K562 (cell line): ENCODE measurements at places on chromosomes 4 and X.
A peak's percentile ranks its signal among the peaks of the same experiment; 100 is the strongest.

DNA sequence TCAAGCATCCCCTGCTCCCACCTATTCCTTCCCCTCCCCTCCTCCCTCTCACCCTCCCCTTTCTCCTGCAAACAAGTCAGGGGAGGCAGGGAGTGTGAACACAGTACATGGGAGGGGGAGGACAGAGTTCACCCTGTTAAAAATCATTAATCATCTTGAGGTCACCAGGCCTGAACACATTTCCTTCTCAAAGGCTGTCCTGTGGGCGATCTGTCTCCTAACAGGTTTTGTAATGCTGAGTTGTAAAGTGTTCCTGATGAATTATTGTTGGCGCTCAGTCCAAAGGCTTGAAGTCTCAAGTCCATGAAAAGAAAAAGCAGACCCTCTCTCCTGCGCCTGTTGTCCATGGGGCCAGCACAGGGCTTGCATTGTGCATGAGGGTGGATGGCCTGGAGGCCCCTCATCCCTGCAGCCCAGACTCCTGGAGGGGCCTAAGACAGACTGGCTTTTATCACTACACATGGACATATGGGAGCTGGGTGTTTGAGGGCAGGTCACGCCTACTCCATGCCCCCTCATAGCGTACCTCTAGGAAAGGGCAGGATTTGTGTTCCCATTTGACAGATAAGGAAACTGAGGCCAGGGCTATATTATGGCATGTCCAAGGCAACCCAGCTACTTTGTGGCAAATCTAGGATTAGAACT lies 189.1 kb downstream of the RAB28 start:
- DNase-seq, result no peak

DNA sequence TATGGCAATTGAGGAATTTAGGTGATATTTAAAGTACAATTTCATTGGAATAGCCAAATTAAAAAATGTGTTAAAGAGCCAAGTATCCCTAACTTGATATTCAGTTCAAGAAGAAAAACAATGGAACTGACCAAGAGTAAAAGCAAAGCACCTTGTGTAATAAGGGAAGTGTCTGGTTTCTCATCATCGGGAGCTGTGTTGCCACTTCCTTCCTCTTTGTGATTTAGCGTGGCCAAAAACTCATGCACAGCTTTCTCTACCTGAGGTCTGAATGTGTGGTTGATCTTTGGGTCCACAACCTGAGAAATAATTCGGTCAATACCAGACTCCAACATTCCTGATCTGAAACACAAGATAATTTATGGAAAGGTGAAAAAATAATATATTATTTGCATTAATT lies 12.4 kb downstream of the BOD1L1 start:
- DNase-seq, result no peak

- DNase-seq, result no peak
These were observed 156.7 kb downstream of the ATP10D start for GRCh38 chr4:47641755-47642154.

DNA sequence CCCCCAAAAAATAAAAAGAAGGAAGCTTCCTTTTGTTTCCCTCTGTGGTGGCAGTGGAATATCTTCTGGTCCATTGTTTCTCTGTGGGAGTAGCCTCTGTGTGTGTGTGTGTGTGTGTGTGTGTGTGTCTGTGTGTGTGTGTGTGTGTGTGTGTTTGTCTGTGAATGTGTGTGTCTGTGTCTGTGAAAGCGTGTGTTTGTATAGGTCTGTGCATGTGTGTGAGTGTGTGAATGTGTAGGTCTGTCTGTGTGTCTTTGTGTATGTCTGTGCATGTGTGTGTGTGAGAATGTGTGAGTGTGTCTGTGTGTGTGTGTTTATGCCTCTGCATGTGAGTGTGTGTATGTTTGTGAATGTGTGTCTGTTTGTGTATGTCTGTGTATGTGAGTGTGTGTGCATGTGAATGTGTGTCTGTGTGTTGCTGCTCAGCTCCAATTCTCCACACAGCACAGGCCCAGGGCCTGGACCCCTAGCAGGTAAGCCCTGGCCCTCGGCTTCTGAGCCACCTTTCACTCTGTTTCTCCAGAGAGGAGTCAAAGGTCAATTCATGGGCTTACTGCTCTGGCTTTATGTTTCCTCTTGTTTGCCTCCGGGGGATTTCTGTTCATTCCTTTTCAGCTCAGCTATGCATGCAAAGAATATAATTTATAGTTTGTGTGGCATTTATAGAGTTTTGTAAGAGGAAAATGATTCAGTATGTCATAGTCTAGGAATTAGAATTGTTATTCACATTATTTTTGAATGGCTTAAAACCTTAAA lies 89.8 kb downstream of the UCHL1 start:
- DNase-seq, result no peak

GRCh38 chrX:150163956-150164726 lies 199.0 kb upstream of the MAMLD1 start:
- no peak for DNase-seq

DNA sequence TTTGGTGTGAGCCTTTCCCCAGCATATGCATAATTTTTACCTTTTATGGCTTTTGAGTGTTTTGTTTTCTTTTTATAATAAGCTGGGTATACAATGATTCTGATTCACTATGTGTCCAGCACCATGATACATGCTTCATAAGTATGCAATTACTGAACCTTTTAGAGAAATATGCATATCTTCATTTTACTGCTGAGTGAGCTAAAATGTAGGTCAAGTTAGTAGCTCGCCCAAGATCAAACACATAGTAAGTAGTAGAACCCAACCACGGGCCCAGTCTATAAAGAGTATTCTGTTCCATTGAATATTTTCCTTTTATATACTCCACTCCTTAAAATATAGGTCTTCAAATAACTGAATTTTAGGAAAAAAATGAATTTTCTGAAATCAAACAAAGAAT lies 362.4 kb upstream of the HTR2C start:
- no peak for DNase-seq

GRCh38 chr4:140777386-140777785 lies 21.2 kb upstream of the TBC1D9 start:
- no peak for DNase-seq

DNA sequence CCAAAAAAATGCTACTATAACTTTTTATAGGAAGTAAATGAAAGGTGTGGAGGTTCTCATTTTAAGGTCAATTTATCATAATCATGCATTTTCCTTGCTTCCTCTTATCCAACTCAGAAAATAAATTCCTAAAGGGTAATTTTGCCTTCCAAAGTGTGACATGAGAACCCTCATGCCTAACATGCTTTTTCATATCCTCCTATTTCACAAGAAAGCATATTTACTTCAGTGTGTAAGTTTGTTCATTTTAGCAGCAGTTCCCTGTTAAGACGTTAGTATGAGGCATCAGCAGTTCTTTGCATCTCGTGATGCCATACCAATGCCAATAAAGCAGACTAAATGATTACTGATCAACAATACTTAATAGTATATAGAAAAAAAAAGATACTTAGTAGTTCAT lies 18.4 kb downstream of the WDFY3 start:
- no peak for DNase-seq

- peak; percentile 41 for DNase-seq
These were observed 2.6 kb downstream of the SH2D1A start for GRCh38 chrX:124348885-124349453.

GRCh38 chr4:170037481-170037880 lies 11.3 kb upstream of the MFAP3L start:
- DNase-seq, result no peak

- DNase-seq, result no peak
These were observed 178.4 kb upstream of the GALNT7 start for GRCh38 chr4:172989984-172990820.

- DNase-seq, result no peak
These were observed 57.0 kb upstream of the RAP1GDS1 start for GRCh38 chr4:98204236-98204553.

- no peak for DNase-seq
These were observed 161.0 kb downstream of the CRLF2 start for GRCh38 chrX:1051421-1051820.

GRCh38 chr4:101348995-101349800 lies 1.9 kb upstream of the PPP3CA start:
- no peak for DNase-seq

DNA sequence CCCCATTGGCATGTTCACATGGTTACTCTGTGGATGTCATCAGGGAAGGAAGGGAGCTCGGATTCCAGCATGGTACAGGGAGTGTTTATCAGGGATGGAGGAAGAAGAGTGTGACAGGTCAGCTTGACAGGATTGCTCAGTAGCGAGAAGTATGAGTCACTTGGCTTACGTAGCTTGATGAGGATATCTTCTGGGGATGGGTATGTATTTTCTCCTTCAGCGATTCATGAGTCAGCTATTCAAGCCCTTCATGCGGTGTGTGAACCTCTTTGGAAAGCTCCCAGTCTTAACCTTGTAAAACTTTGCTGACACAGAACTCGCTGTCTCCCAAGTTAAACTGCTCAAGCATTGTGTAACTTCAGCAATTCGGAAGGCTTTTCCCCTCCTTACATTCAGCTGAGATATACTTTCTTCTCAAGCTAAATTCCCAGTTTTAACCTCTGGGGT lies 275.4 kb downstream of the ARHGAP10 start:
- DNase-seq, result peak; percentile 9

GRCh38 chrX:18491587-18492340 lies 66.4 kb downstream of the CDKL5 start:
- DNase-seq, result no peak

GRCh38 chr4:143017210-143017609 lies 167.5 kb upstream of the USP38 start:
- no peak for DNase-seq

DNA sequence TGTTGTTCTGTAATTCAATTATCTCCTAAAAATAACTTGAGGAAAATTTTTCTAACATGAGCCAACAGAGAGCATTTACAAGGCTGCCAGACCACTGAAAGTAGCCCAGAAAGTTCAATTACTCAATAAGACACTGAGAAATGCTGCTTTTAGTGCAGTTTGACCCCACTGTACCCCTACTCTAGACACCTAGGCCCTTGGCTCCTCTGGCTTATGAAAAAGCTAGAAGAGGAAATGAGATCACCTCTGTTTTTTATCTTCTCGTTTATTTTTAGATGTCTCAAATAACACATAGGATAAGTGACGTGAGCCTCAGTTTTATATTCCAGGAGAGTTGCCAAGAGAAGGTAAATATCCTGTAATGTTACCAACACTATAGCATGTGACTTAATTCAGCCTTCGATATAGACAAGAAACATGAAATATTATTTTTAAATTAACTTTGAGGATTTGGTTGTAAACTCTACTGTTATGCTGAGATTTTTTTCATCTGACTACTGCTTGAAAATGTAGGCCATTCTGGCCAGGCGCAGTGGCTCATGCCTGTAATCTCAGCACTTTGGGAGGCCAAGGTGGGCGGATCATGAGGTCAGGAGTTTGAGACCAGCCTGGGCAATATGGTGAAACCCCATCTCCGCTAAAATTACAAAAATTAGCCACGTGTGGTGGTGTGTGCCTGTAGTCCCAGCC lies 24.4 kb downstream of the TNIP3 start:
- no peak for DNase-seq

- no peak for DNase-seq
These were observed 30.8 kb downstream of the ZNF827 start for GRCh38 chr4:145907812-145908211.

GRCh38 chr4:151853034-151853433 lies 92.2 kb upstream of the GATB start:
- DNase-seq, result no peak

- no peak for DNase-seq
These were observed 11.9 kb downstream of the HUWE1 start for GRCh38 chrX:53674581-53674980.

GRCh38 chrX:40933706-40934425 lies 151.4 kb upstream of the USP9X start:
- peak; percentile 14 for DNase-seq

- peak; percentile 71 for DNase-seq
These were observed 59.4 kb downstream of the POLR2B start for GRCh38 chr4:57037982-57038604.

DNA sequence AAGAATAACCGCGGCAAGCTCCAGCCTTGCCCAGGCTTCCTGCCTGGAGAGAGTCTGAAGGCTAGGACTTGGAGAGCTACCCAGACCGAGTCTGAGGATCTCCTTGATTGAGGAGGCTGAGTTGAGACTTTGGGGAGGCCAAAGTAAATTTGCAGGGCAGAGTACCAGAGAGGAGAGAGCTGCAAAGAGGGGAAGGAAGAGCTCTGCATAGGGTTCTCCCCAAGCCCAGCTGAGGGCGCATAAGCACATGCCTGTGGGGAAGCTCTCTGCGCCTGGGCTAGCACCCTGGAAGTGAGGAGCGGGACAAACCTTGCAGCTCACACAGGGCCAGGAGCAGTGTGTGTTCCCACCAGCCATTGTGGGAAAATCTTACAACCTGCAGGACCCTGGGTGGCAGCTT lies 56.1 kb downstream of the FAM193A start:
- no peak for DNase-seq

DNA sequence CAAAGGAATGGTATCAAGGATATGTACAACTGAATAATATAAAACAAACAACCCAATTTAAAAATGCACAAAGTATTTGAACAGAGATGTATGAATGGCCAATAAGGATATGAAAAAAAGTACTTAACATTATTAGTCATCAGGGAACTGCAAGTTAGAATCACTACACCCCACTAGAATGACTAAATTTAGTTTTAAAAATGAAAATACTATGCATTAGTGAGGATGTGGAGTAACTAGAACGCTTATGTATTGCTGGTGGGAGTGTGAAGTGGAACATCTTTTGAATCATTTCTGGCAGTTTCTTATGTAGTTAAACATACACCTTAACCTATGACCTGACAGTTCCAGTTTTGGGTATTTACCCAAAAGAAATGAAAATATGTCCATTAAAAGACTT lies 13.0 kb upstream of the SLC16A2 start:
- DNase-seq, result no peak

GRCh38 chr4:26522478-26522877 lies 32.2 kb upstream of the CCKAR start:
- no peak for DNase-seq

DNA sequence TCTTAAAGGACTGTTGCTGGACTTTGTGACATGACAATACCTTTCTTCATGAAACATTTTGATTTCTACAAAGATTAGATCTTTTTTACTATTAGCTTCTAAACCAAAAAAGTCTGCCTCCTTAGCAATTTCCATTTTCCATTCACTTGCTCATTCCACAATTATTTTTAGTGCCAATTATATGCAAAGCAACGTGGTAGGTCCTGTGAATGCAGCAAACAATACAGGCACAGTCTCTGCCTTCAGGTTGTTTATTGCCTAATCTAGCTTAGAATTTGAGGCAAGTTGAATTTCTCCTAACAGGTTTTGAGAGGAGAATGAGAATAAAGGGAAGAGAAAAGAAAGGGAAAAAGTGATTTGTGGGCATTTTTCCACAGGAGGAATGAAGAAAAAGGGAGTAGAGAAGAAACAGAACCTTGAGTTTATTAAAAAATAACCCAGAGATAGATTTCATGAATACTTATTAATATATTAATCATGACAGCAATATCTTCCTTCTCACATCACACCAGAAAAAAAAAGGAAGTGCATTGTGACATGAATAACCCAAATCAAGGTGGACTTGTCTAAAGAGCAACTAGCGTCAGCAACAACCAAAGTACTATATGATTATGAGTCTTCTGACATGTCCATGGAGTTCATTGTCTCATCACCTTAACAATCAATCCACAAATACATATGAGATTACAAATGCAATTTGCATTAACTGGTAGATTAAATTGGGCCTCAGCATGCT lies 16.3 kb upstream of the FRYL start:
- DNase-seq, result no peak

GRCh38 chr4:168923526-168924194 lies 86.4 kb downstream of the CBR4 start:
- DNase-seq, result peak; percentile 76
